Epithelial cell of esophagus (primary cell): ENCODE measurements at places on chromosomes 2 and 18.

DNA sequence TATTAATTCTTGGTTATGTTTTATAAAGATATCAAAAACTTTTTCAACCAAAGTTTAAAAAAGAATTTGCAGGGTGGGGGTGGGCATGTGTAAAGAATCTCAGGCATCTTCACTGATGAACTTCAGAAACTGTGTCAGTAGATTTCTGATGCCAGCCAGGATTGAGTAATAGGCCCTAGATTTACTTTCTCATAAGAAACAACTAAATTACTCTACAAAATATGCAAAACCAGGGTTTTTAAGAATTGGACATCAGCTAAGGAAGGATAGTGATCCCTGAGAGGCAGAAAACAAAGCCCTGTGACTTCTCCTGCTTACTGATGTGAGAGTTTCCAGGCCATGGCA, 11.9 kb upstream of the IL1R1 start:
- DNase-seq, result no peak

DNA sequence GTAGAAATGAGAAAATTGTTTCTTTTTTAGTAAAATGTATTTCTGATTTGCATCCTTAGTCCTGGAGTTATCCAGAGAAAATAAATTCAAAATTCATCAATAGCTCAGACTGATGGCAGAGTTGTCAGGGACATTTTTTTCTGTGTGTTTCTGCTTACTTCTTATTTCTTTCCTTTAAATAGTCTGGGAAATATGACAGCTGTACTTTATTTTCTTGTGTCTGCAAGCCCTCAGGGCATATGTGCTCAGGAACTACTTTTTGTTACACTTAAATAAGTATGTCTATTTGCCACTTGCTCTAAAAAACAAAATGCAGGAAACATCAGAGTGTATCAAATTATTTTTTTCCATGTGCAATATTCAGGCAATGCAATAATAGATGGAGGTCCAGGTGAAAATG, 126.8 kb upstream of the UNC80 start:
- DNase-seq, result no peak

- peak; percentile 87 for DNase-seq
These were observed 432.4 kb upstream of the MYT1L start for GRCh38 chr2:2763351-2764000.

DNA sequence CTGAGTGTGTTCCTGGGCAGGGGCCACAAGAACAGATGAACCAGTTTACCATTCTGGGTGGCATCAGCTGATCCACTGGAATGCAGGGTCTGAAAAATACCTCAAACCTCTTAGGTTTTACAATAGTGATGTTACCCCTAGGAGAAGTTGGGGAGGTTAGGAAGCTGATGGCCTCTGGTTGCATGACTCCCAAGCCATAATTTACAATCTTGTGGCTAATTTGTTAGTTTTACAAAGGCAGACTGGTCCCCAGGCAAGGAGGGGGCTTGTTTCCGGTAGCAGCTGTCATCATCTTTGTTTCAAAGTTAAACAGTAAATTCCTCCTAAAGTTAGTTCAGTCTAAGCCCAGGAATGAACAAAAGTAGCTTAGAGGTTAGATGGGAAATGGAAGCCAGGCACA, 113.8 kb upstream of the SLC38A11 start:
- no peak for DNase-seq

GRCh38 chr2:241203218-241204009, 14.9 kb downstream of the ANO7 start:
- no peak for DNase-seq

GRCh38 chr2:234422981-234423431, 73.9 kb downstream of the ARL4C start:
- DNase-seq, result peak; percentile 42

- DNase-seq, result no peak
These were observed 183.9 kb downstream of the EIPR1 start for GRCh38 chr2:3193443-3194330.

DNA sequence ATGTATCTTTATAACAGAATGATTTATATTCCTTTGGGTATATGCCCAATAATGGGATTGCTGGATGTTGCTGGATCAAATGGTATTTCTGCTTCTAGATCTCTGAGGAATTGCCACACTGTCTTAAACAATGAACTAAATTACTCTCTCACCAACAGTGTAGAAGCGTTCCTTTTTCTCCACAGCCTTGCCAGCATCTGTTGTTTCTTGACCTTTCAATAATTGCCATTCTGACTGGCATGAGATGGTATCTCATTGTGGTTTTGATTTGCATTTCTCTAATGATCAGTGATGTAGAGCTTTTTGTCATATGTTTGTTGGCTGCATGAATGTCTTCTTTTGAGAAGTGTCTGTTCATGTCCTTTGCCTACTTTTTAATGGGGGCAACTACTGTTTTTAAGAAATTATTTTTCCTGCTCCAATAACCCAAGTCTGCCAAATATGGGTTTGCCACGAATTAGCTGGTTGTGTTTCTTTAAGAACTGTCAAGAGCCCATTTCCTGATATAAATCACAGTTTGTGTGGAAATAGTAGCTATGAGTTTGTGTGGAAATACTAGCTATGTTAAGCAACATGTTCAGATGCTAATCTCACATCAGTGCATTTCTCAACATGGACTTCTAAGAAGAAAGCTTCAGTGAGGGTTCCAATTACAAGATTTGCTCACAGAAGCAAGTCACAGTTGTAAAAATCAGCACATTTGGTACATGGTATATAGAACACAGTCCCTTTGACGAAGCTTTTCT, 259.4 kb downstream of the ANAPC1 start:
- peak; percentile 84 for DNase-seq

GRCh38 chr18:54528942-54529376, 62.1 kb upstream of the DYNAP start:
- DNase-seq, result no peak

DNA sequence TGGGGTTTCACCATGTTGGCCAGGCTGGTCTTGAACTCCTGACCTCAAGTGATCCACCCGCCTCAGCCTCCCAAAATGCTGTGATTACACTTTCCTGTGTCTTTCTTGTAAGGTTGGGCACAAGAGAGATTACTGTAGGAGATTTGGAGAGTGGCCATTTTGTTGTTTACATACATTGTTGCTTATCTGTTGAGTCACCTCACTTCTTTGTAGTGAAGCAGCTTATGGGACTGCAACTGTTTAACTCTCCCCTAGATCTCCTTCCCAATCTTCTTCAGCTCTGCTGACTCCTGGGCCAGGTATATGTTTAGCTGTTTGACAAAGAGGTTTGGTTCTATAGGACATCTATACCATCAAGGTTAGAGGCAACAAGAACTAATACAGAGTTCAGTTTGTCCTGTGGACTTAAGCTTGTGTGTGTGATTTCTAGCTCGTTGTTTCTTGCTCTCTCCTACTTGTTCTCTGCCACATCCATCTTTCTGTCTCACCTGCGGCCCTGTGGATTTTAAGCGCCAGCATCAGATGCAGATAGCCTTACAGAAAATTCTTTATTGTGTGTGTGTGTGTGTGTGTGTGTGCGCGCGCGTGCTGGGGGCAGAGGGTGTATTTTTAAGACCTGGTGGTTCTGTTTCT, 95.4 kb downstream of the HAUS1 start:
- DNase-seq, result peak; percentile 74

DNA sequence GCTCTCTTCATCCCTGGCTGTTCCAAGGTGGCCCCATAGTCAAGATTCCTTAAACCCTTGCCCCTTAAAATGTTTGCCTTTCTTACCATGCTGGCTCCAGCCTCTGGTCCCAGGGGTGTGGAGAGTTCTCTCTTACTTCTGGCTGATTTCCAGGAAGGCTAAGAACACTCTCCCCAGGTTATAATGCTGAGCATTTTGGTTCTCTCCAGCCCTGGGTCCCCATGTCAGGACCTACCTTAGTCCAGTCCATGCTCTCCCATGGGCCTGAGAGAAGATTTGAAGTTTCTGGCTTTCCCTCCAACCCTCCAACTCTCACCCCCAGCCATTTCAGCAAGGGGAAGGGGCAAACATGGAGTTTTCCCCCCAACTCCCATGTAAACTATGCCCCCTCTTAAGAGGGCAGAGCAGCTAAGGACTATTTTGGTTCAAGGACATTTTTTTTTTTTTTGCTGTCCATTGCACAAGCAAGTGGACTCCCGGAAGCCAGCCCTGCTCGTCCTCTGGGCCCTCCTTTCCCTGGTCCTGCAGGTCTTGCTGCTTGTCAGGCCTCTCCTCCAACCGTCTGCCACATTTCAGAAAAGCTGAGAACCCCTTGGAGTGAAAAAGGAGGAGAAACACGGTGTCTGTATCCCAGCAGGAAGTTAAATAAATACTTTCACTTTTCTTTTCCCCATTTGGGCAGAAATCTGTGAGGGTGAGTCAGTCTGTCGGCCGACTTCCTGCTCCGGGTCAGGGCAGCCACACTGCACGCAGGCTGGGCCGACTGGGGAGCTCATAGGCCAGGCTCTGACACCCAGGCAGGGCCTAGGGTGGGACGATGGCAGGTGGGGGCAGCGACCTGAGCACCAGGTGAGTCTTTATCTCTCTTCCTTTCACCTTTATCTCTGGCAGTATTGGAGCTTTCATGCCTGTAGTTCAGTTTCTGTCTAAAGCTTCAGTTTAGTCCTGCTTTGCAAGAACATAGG, at the start of gene SP140L:
Gene SP140L, plus strand, starts transcription at position 741 of the 965 bp plus-strand sequence. Its CDS starts 77 bp downstream, at position 818.
- peak; percentile 77 for DNase-seq

- no peak for DNase-seq
These were observed 101.3 kb downstream of the MSH2 start for GRCh38 chr2:47504174-47504810.

DNA sequence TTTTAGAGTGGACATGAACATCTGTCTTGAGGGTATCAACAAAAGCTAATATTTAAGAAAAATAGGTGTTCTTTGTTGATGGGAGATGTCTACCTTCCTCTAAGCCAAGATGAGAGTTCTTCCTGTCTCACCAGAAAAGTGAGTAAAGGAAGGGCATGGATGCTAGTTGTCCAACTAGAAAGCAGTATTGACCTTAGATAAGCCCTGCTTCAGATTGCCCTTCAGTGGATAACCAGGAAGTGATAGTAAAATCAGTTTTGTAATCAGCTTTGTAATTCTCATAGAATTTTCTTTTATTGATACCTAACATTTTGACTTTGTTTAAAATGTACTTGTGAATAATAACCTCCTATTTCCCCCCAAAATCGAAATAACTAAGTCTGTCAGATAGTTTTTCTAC, 134.7 kb downstream of the ZNF407 start:
- DNase-seq, result no peak

- peak; percentile 47 for DNase-seq
These were observed 28.6 kb upstream of the VWC2L start for GRCh38 chr2:214382229-214382628.

DNA sequence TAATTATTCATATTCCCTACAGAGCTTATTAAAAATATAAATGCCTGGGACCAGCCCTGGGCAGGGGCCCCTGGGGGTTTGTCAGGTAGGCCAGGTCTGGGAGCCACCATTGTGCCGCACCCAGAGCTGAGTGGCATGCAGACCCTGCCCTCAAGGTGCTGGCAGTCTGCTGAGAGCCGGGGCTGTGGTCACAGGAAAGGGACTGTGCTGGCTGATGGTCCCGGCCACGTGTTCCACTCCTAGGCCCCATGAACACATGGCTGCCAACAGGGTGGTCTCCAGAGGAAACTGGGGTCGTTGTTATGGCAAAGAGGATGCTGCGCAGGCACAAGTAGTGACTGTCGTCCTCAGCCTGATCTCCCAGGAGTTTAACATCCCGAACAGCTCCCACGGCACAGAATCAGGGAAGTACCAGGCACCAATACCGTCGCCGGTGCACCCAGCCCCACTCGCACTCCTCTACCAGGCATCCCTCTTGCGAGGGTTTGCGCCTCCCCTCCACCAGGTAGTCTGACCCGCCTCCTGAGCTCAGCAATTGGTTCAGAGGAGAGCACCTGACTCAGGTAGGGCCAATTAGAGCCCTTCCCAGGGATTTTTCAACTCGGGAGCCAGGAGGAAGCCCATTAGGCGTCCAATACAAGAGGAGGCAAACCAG, 39.2 kb upstream of the BIN1 start:
- no peak for DNase-seq

DNA sequence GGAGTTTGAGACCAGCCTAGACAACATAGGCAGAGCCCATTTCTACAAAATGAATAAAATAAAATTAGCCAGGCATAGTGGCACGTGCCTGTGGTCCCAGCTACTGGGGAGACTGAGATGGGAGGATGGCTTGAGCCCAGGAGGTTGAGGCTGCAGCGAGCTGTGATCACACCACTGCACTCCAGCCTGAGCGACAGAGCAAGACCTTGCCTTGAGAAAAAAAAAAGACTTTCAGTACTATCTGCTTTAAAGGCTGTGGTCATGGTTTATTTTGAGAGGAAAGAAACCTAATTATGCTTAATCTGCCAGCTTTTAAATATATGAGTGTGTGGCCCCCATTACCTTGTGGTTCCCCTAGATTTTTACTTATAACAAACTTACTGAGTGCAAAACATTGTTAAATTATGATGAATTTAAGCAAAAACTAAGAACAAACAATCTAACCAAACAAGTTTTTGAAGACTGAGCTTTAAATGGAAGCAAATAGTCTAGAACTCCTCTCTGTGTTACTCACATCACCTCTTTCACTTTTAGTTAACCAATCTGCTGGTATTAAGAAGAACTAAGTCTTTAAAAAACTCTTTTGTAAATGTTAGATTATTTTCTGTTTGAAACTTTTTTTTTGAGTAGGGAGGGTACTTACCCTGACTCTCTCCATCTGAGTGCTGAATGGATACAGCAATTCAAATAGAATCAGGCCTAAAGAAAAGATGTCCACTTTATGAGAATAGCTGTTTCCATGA, 65.4 kb downstream of the EIF2AK3 start:
- no peak for DNase-seq

- no peak for DNase-seq
These were observed 350.7 kb upstream of the MYT1L start for GRCh38 chr2:2681711-2682251.

- DNase-seq, result no peak
These were observed 1.0 kb downstream of the DNPEP start for GRCh38 chr2:219386532-219387280.

GRCh38 chr18:77777163-77777562, 527.5 kb downstream of the GALR1 start:
- DNase-seq, result no peak

DNA sequence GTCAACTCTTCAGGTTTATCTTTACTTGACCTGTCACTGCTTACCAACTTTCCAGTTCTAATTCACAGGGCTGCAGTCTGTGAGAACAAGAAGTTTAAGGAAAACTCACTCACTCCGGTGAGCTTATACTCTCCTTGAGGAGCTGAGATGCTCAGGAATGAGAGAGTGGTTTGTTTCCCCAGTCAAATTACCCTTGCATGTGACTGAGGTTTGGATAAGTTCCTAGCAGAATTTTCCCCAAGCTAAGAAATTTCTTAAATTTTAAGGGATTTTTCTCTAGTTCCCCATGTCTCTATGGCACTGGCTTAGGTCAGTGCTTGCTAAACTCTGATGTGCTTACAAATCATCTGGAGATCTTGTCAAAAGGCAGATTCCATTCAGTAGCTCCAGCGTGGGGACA, 12.8 kb upstream of the CCDC85A start:
- DNase-seq, result no peak

DNA sequence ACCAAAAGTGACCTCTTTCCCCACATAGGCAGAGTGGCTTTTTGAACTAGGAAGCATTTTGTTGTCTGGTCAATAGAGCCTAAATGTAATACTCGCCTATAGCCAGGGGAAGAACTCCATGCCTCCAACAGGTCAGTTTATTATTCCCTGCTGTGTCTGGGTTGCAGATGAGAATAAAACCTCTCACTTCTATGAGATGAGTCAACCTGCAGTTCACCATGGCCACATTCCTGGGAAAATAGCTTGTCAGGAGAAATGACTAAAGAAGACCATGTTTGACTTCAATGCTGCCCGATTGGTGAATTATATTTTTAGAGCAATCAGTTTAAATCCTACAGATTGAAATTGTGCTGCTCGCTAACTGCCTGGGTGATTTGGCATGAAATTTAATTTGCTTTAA, 46.7 kb upstream of the LRRTM1 start:
- DNase-seq, result no peak

GRCh38 chr2:106053116-106053515, 141.0 kb downstream of the UXS1 start:
- peak; percentile 59 for DNase-seq

- no peak for DNase-seq
These were observed 306.0 kb downstream of the BCL11A start for GRCh38 chr2:60247471-60247870.
